ENCODE measurements at places on chromosomes 1 and 21.
A peak's percentile ranks its signal among the peaks of the same experiment; 100 is the strongest.

DNA sequence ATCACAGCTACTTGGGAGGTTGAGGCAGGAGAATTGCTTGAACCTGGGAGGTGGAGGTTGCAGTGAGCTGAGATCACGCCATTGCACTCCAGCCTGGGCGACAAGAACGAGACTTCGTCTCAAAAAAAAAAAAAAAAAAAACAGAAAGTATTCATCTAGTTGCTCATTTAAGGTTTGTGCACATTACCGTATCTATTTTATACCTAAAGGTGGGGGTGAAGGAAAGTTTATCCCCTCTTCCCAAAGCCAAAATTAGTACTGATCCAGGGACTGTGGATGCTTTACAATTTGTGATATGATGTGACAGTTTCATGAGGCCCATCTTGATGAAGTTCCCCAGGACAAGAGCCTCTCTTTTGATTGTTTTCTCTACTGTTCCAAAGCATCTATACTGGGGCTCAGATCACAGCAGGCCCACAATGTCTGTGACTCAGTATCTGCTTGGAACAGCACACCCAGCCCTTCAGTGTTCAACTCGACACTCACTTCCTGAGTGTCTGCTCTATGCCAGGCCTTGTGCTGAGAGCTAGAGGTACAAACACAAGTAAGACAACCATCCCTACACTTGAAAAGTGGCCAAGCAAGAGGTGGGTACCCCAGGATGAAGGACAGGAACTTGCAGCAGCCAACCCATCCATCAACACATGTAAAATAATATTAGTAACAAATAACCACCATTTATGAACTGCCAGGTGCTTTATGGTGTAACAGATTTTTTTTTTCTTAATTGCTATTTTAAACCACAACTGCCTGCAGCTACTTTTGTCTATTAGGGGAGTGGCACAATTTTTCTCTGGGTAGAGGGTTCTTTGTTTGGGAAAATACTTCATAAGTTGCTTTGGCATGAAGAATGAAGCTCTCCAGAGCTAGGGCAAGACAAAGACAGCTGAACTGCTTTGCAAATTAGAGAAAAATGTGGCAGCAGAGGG lies 29.0 kb upstream of the KHDRBS1 start:
- DNase-seq: peak; percentile 57

DNA sequence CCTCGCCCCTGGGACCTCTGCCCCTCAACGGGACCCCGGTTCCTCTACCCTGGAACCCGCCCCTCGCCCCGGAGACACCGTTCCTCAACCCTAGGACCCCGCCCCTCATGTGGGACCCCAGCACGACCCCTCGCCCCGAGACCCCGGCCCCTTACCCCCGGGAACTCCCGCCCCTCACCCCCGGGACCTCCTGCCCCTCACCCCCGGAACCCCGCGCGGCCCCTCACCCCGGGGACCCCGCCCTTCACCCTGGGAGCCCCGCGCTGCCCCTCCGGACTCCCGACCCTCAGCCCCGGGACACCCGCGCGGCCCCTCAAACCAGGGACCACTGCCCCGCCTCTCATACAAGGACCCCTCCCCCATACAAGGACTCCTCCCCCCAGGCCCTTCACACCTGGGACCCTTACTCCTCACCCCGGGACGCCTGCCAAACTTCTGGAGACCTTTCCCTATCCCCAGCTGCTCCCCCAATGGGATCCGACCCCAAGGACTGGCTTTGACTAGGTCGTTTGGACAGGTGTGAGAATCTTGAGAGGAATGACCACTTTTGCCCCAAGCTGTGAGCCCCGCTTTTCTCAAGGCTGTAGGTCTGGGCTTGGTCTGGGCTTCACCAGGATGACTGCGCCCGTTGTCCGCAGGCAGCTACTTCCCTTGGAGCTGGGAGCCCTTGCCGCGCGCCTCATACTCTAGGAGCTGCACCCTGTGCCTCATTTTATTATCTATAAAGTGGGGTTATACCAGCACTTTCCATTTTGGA lies 843 bp downstream of the DIP2A start:
- peak; percentile 61 for DNase-seq

DNA sequence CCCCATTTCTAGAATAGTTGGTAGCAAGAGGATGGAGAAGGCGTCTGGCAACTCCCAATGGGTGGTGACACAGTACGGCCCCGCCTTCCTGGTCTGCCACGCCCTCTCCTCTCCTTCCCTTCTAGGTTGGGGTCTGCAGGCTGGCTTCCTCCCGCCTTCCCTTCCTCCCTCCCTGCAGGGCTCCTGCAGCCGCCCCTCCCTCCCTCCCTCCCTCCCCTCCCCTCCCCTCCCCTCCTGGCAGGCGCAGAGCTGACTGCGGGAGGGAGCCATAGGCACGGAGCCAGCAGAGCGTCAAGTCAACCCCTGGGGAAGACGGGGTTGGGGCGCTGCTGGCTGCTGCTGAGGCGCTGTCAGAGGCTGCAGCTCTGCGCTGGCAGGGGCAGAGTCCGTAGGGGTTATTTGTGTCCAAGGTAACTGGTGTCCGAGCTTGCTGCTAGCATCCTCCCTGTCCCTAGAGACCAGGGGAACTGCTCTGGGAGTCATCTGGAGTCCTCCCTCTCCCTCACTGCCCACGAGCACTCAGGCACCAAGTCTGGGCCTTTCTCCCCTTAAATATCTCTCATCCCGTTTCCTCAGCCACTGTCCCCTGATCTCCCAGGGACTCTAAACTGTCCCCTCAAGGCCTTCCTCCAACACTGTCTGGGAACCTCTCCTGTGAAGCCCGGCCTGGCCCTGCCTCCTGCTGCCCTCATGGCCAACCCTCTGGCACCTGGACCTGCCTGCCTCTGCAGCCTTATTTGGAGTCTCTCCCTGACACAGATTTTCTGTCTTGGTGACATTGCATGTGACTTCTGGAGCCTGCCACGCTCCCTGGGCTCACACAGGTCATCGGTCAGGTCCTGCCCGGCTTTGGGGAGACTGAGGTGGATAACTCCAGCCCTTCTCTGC lies 57.4 kb upstream of the ACOT11 start:
- peak; percentile 35 for DNase-seq

DNA sequence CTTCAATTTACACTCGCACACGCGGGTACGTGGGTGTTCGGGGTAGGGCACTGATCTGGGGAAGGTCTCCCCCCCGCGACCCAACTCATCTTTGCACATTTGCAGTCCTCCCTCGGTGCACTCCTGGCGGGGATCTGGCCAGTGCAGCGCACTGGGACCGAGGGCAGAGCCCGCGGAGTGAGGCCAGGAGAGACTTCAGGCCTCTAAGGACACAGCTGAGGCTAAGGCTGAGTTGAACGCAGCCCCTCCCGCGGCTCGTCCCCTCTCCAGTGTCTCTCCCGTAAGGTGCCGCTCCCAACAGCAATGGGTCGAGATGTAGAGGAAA lies 936 bp upstream of the NCAM2 start:
- peak; percentile 6 for DNase-seq
